ENCODE measurements at places on chromosomes 2 and 18.
A peak's percentile ranks its signal among the peaks of the same experiment; 100 is the strongest.

GRCh38 chr2:189234991-189235390, 55.4 kb upstream of the COL5A2 start:
- DNase-seq, result no peak

DNA sequence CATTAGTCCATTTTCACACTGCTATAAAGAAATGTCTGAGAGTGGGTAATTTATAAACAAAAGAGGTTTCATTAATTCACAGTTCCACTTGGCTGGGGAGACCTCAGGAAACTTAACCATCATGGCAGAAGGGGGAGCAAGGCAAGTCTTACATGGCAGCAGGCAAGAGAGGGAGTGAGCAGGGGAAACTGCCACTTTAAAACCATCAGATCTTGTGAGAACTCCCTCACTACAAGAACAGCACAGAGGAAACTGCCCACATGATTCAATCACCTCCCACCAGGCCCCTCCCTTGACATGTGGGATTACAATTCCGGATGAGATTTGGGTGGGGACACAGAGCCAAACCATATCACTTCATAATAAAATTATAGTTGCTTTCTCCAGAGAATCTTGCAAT, 365.5 kb upstream of the ID2 start:
- DNase-seq, result no peak

DNA sequence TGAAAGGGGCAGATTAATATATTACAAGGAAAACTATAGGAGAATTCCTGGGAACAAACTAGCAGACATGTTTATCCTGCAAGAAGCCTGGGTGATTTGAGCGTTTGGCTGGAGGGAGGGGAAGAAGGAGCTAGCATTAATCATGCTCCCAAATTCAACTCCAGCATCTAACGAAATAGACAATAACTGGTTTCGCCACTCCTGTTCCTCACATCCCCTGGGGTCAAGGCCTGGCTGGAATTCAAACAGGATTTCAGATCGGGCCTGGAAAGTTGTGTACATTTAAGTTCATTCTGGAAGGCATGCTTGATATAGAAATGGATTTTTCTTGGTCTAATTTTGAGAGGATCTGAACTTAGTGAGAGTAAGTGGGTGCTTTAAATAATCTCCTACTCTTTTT, 126.1 kb upstream of the CTAGE1 start:
- no peak for DNase-seq

DNA sequence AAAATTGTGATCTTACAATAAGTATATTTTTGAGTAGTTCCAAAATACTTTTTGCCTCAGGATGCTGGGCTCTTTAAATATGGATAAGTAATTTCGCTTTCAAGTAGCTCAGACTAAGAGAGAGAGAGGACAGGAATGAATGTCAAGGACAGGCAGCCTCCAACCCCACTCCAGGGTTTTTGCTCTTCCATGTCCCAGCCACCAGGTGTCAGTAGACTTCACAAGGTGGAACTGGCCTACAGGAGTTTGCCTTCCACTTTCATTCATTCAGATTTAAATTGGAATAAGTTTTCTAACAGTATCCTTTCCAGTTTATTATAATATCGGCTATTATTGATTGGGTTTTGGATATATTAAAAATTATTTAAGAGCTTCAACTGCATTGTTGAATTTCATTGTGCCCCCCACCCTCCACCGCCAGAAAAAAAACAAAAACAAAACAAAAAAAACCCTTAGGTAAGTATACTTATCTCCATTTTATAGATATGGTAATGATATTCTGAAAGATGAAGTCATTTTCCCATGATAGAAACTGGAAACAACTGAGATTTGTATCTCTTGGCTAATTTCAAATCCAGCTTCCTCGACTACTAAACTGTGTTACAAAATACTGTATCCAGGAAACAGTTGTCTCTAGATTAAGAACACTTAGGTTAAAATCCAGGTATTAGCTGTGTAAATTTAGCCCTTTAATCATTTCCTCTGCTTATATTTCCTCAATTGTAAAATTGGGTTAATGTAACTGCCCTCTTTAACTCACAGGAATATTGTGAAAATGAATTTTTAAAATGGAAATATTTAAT, 793.1 kb downstream of the ERBB4 start:
- peak; percentile 42 for DNase-seq

DNA sequence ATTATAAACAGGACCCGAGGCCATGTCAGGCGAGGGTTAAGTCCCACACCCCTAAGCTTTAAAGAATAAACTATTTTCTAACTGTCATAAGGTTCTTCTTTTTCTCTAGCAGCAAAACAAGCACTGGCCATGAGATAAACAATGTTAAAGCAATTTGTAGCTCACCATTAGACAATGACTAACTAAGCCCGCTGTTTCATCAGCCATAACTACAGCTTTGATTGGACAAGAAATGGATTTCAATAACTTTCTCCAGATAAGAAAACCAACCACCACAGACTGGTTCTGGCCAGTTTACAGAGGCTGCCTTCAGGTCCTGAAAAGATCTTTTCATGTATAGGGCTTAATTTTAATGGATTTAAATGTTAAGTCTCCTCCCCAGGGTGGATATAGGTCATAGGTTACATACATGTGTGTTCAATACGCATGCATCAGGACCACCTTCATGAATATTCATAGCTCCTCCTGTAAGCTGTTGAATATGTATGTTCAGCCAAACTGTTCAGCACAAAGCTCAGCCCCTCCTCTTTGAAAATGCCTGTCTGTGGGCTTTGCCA, 108.7 kb upstream of the RAB6C start:
- DNase-seq, result no peak

GRCh38 chr2:42182654-42183308, 13.6 kb downstream of the EML4 start:
- no peak for DNase-seq

- DNase-seq, result no peak
Observed at GRCh38 chr2:43115881-43116280, 110.5 kb downstream of the ZFP36L2 start.

DNA sequence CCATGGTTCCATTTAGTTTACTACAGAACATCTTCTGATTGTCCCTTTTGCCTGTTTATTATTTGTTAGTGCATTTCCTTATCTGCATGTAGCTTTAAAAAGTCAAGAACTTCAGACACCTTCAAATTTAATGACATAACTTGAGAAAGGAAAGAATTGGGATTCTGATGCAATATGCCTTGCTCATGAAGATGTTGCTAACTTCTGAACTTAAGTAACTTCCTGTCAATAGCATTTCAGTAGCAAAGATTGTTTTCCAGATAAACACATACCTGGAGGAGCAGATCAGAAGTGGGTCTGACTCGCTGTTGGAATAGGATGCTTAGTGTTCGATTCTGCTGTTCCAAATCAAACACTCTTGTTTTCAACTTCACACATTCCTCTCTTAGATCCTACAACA, 190.2 kb upstream of the LYPD1 start:
- no peak for DNase-seq

DNA sequence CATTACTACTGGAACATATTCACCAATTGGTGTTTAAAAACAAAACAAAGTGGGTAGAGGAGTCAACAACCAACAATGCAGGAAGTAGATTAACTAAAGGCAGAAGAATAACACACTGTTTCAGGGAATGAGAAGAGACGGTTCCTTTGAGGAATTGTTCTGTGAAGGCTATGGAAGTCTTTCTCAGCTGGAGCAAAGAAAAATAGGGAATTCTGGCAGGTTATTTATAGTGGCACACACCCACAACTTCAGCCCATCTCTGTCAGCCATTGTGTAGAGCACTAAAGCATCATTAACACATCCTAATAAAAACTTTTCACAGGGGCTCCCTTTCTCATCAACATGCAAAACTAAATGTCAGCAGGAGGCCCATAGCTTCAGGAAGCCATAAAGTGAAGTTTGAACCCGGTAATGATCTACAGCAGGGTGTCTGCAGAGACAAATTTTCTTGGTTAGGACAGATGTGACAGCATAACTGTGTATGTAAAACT, 113.6 kb downstream of the CDH2 start:
- DNase-seq, result no peak

GRCh38 chr2:230944123-230944653, 19.1 kb upstream of the GPR55 start:
- DNase-seq, result no peak

- no peak for DNase-seq
Observed at GRCh38 chr2:105890856-105891255, 146.1 kb downstream of the NCK2 start.

- no peak for DNase-seq
Observed at GRCh38 chr2:176650104-176650837, 381.0 kb downstream of the MTX2 start.

DNA sequence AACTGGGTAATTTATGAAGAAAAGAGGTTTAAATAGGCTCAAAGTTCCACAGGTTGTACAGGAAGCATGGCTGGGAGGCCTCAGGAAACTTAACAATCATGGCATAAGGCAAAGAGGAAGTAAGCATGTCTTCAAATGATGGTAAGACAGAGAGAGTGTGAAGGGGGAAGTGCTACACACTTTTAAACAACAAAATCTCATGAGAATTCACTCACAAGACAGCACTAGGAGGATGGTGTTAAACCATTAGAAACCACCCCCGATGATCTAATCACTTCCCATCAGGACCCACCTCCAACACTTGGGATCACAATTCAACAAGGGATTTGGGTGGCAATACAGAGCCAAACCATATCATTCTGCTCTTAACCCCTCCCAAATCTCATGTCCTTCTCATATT, 34.9 kb downstream of the CFAP210 start:
- DNase-seq, result no peak

DNA sequence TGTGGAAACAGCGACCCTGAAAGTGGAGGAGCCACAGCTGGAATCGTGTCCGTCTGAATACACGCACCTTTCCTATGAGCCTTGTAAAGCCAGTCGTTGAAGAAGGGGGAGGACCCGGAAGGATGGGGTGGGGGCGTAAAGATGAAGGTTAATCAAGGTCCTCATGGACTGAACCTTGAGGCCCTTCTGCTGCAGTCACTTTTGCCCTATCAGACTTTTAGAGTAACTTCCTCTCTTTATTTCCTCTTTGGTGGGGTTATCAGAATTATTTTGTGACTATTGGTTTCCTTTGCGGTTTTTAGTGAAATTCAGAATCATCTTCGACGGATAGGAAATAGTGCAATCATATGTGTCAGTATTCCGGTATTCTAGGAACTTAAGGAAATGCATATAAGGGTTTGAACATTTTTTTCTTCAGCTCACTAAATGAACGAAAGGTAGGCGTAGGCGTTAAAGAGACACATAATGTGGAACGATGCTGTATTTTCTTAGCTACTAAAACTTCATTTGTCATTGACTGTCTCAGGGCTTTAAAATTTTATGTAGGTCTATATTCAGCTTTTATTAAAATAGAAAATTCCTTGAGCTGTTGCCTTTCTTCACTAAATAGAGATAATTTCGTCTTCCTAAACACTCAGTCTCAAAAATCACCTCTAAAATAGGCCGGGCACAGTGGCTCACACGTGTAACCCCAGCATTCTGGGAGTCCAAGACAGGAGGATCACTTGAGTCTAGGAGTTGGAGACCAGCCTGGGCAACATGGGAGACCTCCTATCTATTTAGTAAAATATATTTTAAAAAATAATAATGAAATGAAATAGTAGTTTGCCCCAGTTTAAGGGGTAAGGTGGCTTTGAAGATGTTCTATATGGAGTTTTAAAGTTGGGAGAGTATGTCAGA, 1.4 kb upstream of the YES1 start:
- DNase-seq, result no peak

DNA sequence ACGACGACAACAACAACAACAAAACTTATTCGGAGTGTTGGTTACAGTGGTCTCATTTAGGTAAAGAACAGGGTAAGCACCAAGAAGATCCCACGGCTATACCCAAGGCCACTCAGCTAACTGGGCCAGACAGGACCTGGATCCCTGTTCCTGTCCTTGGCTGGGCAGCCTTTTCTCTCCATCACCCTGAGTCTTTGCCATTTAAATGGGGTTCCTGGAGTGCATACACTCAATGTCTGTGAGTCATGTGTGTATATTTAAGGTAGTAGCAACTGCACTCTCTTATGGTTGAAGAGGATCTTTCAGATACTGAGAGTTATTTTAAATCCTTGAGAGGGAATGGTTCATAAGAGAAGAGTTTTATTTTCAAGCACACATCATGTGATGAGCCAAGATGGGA, 35.3 kb downstream of the ADCYAP1 start:
- DNase-seq, result no peak

DNA sequence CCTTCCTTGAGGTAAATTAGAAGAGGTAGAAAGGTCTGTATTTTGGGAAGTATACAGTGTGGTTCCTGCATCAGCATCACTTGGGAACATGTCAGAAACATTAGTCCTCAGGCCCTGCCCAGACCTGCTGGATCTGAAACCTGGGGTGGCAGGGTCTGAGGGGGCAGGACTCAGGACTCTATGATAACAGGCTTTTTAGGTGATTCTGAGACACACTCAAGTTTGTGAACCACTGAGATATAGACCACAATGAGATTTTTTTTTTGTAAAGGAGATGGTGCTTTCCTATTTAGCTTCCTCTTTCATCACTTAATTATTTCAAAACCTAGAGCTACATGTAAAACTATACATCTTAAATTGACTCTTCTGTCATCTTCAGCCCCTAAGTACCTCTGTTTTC, 262.7 kb upstream of the SPOPL start:
- DNase-seq, result no peak

DNA sequence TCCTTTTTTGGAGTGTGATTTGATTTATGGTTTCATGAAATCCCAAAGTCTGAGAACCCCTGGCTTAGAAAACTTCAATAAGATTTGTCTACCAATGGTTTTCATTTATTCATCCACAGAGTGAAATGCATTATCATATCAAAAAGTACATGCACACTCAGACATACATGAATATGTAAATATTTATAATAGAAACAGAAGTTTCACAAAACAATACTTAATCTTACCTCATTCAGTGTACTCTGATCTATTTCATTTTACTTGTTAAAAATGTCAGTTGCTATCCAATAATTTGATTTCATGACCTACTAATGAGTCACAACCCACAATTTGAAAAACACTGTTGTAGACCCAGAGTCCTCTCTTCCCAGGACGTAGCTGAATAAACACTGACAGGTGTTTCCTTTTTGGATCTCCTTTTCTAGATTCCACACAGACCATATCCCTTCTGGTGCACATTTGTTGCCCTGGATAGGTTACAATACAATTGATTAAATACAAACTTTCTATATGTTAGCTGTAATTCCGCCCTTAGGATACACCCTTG, 10.4 kb upstream of the CAVIN2 start:
- no peak for DNase-seq

DNA sequence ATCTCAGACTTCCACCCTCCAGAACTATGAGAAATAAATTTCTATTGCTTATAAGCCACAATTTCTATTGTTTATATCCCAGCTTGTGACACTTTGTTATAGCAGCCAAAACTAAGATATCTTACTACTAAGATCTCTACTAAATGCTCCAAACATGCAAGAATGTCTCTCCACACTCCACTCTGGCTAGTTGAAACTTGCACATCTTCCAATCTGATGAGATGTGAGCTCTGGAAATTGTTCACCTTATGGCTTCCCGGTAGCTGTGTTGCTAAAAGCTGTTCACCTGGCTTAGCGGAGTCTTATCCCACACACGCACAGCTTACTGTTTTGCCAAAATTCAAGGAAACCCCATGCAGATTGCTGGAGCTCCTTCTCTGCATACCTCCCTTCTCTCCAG, 43.9 kb downstream of the PKDCC start:
- no peak for DNase-seq

DNA sequence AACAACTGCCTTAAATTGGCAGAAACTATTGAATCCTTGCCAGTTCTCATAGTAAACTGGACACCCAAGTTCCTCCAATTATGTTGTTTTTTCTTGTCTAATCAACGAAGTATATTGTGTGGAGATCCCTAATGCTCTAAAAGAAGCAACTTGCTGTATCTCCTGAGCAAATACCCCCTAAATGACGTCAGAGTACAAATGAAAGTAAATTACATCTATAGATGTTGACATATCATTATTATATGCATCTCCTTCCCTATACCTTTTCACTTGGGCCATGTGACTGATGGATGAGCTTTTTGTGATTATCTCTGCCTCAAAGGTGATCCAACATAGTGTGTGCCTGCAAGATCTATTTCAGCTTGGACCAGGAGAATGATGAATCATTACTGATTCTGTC, 159.4 kb downstream of the CCDC148 start:
- no peak for DNase-seq
